Hematopoietic multipotent progenitor cell treated with erythropoietin and hydrocortisone succinate and interleukin-3 and kit ligand, for 4 days (in vitro differentiated cells): ENCODE measurements at places on chromosomes 5 and 9.

GRCh38 chr9:129972816-129973215 lies 70.2 kb downstream of the FNBP1 start:
- no peak for DNase-seq

DNA sequence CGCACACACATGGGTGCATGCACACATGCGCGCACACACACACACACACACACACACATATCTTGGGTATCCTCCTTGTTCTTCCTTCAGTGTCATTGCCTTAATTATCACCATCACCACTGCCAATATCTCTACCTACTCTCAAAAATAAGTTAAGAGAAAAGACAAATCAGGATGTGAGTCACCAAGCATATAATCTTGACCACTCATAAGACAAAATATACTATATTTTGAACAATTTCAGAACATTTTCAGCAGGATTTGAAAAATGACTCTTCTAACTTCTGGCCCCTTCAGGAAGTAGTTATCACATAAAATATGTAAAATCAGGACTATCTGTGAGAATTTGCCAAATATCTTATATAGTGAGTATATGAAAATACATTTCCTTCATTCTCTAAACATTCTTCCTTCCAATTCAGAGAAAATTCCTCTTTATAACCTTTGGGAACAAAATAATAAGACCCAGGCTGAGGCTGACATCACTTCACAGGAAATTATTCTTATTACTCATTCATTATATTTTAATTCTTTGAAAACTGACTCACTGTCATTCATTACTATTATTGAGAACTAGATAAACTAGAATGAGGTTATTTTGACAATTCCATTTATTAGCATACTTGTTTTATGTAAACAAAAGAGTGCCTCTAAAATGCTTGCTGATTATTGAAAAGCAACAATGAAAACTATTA lies 772.0 kb upstream of the ACO1 start:
- no peak for DNase-seq

- DNase-seq = no peak
These were observed 82.0 kb upstream of the FSTL4 start for GRCh38 chr5:133694181-133694831.

DNA sequence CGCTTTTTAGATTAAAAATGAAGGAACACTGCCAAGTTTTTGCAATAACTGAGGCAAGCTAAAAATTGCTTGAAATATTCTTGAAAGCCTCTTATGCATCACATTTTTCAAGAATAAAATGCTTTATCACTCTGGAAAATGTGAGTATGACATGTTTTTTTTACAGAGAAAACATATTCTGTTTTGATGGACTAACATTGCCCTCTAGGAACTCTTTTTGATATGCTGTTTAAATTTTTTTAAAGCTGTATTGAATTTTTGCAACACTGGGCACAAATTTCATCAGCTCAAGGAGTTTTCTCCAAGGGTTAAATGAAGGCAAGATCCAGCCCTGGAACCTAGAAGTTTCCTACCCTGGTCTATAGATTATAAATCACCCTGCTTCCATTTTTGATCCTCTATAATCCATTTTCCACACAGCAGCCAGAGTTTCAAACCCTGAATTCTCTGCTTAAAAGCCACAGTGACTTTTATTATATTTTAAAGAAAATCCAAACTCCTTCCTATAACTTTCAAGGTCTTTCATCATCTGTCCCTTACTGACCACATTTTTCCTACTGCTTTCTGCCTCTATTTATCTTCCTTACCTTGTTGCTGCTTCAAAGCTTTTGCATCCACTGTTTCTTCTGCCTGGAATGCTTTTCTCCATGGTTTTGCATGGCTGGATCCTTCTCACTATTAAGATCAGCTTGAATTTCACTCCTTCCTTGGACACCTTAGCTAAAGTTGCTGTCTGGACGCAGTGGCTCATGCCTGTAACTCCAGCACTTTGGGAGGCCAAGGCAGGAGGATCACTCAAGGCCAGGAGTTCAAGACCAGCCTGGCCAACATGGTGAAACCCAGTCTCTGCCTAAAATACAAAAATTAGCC lies 60.9 kb downstream of the IL31RA start:
- no peak for DNase-seq

GRCh38 chr5:32753051-32753450 lies 41.9 kb downstream of the NPR3 start:
- DNase-seq = no peak

GRCh38 chr5:171127314-171127713 lies 181.7 kb upstream of the TLX3 start:
- no peak for DNase-seq

DNA sequence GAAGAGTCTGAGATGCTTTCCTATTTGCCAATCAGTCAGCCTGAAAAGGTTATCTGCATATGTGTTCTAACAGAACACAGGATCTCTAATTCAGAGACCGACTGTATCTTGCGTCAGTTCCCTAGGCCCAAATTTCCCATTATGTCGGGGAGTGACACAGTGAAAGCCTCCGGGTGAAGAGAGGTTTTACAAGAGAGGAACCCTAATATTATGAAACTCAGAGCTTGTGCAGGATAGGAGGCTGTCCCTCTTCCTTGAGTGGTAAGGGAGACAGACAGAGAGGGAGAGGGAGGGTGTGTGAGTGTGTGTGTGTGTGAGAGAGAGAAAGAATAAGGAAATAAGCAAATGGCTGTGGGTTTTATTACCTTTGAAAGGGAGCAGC lies 1.9 kb downstream of the CD14 start:
- DNase-seq = no peak

- peak; percentile 20 for DNase-seq
These were observed 172.1 kb downstream of the RASEF start for GRCh38 chr9:82890865-82891264.

DNA sequence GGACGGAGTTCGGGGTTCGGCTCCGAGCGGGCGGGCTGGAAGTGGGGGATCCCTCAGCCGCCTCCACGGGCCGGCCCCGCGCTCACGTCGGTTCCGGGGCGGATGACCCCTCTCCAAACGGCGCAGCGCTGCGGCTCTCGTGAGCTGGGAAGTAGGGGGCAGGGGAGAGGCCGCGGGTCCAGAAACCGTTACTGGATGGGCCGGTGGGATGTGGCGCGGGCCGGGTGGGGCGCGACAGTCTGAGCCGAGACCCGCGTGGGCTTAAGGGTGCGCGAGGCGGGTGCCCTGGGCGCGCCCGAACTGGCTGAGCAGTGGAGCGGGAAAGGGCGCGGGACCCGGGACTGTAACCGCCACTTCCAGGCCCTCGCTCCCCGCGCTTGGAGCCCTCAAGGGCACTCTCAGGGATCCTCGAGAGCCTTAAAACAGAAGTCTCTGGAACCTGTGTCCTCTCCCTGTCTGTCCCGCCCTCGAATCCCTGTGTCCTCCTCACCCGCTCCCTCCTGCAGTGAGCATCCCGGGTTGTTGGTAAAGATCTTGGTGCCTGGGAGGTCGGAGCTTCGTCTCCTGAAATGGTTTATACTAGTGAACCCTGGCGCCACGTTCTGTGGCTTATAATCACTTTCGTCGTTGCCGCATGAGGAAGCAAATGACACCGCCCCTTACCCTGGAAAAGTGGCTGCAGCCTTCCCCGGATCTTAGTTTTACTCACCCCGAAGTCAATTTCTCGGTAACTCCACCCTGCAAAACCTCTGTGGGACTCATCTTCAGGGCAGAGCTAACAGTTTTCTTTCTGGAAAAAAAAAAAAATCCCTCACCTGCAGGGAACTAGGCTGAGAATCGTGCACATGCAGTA lies 571 bp upstream of the MARCHF11 start:
- DNase-seq = no peak

- DNase-seq = no peak
These were observed 84.6 kb downstream of the AOPEP start for GRCh38 chr9:94811074-94811473.
